ENCODE measurements at places on chromosomes 5 and 9. TPM values are rescaled to one million over a fixed set of nuclear protein-coding genes. Genes with fewer than 3 reads are reported as not detected.

The N4BP3 gene
- total RNA-seq = 5.2 TPM

DNA sequence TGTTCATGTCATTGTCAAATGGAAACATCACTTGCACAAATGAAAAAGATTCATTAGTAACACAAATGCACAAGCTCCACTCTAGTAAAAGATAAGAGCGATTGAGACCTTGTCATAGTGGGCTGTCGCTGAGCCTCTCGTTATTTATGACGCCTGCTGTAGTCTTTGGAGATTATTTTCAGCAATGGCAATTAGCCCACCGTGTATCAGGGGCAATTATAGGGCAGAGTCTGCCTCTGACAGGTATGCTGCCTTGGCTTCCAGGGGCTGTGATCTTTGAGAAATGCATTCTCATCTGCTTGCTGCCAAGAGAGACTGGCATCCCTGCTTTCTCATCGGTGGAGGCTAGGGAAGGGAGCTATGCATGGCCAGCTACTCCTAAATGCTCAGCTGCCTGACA, 426.8 kb upstream of the CLINT1 start:
- no peaks in the 10 kb centered on the region for H3K27me3 ChIP-seq
- no peak for DNase-seq
- no peaks in the 10 kb centered on the region for H3K4me1 ChIP-seq
- no peaks in the 10 kb centered on the region for H3K36me3 ChIP-seq
- no peak overlapping the region for H3K4me3 ChIP-seq

DNA sequence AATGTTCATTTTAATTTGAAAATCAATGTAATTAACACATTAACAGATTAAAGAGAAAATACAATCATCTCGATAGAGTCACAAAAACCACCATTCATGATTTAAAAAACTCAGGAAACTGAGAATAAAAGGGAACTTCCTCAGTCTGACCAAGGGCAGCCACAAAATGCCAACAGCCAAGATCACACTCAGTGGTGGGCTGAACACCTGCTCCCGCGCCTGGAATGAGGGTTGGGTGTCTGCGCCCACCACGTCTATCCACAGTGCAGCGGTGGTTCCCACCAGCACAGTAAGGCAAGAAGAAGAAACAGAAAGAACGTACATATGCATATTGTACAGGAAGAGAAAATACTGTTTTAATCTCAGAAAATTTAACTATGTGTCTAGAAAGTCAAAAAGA, 11.7 kb upstream of the NSMF start:
- no peaks in the 10 kb centered on the region for H3K36me3 ChIP-seq
- no peak overlapping the region for H3K4me3 ChIP-seq
- H3K27ac ChIP-seq = no peak overlapping the region
- peaks cover 4% of the 10 kb centered on the region for H3K4me1 ChIP-seq

- no peaks in the 10 kb centered on the region for H3K27me3 ChIP-seq
- H3K27ac ChIP-seq = no peak overlapping the region
- no peak for DNase-seq
- no peaks in the 10 kb centered on the region for H3K36me3 ChIP-seq
- peaks cover 47% of the 10 kb centered on the region for H3K4me1 ChIP-seq
Measured at GRCh38 chr5:180684623-180685161, 35.3 kb upstream of the FLT4 start.

DNA sequence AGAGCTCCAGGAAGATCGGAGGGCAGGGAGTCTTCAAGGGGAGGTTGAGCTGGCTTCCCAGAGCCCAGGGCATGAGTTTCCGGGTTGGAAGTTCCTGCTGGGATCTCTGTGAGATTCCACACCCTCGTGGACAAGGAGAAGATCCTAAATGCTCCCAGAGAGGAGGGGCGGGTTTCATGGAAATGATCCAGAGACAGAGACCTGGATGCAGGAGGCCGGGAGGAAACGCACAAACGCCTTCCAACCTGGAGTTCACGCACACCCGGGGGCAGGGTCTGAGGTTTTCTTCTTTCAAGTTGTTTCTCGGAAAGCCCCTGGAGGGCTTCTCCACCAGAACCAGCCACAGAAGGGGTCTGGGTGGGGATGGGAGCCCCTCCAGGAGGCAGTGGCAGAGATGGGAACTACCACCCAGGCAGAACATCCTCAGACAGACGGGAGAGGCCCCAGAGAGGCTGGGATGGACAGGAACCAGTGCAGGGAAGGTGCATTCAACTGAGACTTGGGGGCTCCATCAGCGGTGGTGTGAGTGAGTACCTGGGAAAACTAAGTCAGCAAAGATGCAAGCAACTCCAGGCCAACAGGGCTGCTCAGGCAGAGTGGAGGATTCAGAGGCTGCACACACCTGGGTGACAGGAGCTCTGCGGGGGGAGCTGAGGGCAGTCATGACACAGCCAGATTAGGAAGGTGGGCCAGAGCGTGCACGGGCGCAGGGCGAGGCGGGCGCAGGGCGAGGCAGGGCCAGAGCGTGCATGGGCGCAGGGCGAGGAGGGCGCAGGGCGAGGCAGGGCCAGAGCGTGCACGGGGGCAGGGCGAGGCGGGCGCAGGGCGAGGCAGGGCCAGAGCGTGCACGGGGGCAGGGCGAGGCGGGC, 52.1 kb upstream of the EXOC3 start:
- peaks cover 8% of the 10 kb centered on the region for H3K4me1 ChIP-seq
- no peak overlapping the region for H3K27ac ChIP-seq
- DNase-seq = no peak
- no peaks in the 10 kb centered on the region for H3K27me3 ChIP-seq

- no peaks in the 10 kb centered on the region for H3K36me3 ChIP-seq
- H3K4me3 ChIP-seq = no peak overlapping the region
- no peaks in the 10 kb centered on the region for H3K4me1 ChIP-seq
Measured at GRCh38 chr9:124530246-124530645, 23.0 kb upstream of the NR5A1 start.
